ENCODE measurements at places on chromosomes 2 and 18.

DNA sequence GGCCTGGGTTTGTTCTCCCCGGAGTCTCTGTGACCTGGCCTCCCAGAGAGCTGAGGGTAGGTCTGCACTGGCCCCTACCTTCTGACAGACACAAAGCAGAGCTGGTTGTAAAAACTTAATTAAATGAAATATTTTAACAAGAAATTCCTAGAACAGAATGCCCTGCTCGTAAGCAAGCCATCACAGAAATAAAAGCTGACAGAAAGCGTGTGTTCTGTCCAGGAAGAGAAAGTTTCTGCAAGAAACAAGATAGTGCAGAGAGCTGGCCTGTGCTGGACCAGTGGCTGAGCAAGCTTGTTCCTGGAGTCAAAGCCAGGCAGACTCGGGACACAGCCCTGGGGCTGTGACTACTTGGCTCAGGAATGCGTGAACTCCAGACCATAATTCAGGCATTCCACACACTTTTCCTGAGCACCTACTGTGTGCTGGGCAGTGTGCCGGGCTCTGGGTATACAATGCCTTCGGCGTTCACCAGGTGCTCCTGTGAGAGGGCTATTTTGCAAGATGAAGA is 51.6 kb downstream of the APOB start:
- no peak for DNase-seq

- DNase-seq = no peak
Measured at GRCh38 chr2:173605994-173606393, 251.3 kb downstream of the CDCA7 start.

GRCh38 chr2:174120346-174120745 is 128.0 kb downstream of the OLA1 start:
- DNase-seq = peak; percentile 44

DNA sequence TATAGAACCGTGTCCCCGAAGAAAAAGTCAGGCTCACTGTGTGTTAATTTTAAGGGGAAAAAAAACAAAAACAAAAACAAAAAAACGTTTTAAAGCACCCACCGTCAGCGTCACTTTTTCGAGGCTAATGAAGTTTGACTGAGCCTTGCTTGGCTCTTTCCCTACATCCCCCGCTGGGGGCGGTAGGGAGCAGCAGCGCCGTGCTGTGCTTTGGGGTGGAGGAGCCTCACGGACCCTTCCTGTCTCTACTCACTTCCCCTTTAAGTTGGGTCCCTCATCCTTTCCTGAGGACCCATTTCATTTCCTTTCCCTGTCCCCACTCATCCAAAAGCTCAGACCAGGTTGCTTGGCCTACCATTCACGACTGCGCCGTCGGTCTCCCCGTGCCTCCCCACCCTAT is 82.8 kb upstream of the RPL31 start:
- no peak for DNase-seq

GRCh38 chr18:22637787-22638186 is 220.1 kb upstream of the CTAGE1 start:
- DNase-seq = no peak
